Activated CD8-positive, alpha-beta memory T cell treated with anti-CD3 and anti-CD28 coated beads for 4 hours (primary cell): ENCODE measurements at places on chromosomes 5 and 9.
A peak's percentile ranks its signal among the peaks of the same experiment; 100 is the strongest.

GRCh38 chr5:64826541-64826940 lies 57.8 kb downstream of the CWC27 start:
- DNase-seq = no peak

- no peak for DNase-seq
Observed at GRCh38 chr9:87751868-87752267, 25.9 kb downstream of the CTSL start.

DNA sequence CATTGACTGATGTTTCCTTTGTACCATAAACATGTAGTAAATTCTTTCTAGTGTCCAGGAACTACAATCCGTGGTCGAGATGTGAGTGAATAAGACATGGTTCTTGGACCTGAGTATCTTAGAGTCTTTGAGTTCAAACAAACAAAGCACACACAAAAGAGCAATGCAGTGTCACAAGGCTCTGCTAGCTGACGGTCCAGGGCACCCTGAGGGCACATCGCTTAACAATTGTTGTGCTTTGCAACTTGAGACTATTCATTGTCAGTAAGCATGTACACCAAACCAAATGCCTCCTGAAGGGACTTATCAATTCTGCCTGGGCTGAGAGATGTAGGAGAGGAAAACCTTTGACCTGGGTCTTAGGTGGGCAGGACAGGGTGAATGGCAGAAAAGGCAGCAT lies 84.8 kb downstream of the CAMK4 start:
- no peak for DNase-seq

DNA sequence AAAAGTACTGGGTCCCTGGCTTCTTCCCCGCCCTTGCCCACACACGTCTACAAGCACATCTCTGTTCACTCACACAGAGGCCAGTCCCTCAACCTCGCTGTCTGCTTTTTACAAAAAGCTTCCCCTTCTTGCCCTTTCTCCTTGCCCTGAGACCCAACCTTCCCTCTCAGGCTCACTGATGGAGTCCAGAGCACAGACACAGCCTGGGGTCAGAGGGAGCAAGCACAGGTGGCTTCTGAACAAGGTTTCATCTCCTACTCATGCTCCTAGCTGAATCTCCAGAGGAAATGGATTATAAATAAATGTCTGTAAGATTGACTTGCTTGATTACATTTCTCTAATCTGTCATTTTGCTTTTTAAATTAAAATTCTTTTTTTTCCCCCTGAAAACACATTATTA lies 101.8 kb downstream of the ICE1 start:
- DNase-seq = no peak

DNA sequence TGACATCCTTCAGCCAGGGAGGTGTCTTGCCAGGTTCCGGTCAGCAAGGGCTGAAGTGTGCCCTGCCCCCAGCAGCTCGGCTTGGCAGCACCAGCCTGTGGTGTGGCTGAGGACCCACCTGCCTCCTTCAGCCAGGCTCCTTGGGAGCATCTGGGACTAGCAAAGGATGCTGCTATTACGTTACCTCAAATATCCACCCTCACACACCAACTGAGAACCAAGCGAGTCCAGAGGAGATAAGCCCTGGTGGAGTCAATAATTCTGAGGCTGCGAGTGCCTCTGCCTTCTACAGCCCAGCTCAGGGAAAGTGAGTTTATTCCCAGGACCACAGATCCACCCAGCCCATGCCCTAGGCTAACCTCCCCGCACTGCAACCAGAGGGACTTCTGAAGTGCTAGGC lies 57.1 kb upstream of the FSTL4 start:
- no peak for DNase-seq

DNA sequence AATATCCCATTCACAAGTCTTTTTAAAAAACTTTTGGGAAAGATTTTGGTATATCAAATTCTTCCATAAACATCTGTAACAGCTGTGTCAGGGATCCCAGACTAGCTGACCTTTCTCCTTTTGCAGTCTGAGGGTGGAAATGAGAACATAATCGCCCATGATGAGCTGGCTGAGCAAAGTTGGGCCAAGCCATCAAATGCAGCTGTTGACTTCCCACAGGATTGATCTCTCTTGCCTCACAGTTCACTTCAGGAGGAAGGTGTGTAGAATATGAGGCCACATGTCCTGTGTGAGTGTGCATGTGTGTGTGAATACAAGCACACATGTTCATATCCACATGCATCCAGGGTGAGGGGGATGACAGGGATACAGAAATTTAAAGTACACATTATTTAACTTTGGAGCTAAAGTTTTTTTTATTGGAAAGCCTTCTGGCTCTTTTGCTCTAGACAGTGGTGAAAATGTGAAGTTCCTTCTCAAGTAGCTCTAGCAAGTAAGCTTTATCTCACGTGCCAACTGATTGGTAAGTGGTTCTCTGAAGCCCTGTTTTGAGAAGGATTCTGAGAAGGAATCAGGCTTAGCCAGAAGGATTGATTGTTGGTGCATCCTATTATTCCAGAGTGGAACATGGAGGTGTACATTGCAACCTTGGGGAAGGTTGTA lies 468.8 kb upstream of the DMAC1 start:
- DNase-seq = no peak

DNA sequence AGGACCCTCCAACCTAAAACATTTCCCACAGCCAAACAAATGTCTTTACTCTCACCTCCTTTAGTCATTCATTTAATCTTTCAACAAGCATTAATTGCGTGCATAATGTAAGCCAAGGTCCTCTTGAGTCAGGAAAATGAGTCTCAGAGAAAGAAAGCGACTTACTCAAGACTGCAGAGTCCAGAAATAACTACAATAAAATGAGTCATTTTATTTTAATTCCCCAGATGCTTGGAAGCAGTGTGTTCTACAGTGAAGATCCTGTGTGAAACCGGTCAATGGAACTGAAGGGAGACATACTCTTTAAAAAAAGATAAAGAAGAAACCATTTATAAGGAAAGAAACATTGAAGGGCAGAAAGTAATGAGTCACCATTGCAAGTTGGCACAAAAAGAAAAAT lies 513.7 kb downstream of the CDK5RAP2 start:
- DNase-seq = no peak

DNA sequence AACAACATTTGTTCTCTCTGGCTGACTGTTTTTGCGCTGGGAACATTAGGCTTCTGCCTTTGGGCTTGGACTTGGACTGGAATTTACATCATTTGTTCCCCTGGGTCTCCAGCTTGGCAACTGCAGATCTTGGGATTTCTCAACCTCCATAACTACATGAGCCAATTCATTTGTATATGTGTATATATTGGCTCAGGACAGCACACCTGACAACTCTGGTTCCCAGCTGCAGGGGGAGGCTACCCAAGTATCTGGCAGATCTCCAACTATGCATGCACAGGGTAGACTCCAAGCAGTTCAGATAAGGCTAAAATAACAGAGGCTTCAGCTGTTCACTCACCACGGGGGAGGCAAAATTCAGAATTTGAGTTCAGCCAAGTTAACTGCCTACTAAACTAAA lies 31.6 kb upstream of the F2RL1 start:
- no peak for DNase-seq

- DNase-seq = peak; percentile 48
Observed at GRCh38 chr5:134131165-134131564, 16.7 kb downstream of the TCF7 start.

DNA sequence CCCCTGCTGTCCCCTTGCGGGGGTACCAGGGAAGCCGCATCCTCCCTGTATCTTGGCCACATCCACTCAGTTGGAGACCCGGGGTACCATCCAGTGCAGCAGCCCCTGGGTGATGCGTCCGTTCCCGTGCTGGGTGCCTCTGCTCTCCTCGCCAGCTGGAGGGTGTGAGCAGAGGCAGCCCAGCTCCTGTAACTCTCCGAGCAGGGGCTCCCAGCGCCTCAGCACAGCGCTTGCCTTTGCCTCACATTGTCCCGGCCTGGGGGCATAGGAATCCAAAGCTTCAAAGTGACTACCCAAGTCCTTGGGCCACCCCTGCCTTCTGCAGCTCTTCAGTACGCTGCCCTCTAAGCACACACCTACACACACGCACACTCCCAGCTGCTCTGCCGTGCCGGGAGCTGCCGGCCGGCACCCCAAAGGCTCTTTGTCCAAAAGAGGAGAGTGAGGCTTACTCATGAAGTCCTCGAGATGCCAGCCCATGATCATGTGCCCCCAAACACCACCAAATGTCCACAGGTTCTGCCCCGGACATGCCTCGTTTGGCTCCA lies 733 bp downstream of the ANGPTL2 start:
- no peak for DNase-seq

- no peak for DNase-seq
Observed at GRCh38 chr5:51471630-51472029, 88.4 kb downstream of the ISL1 start.

GRCh38 chr9:99039505-99040182 lies 65.3 kb upstream of the TGFBR1 start:
- no peak for DNase-seq

DNA sequence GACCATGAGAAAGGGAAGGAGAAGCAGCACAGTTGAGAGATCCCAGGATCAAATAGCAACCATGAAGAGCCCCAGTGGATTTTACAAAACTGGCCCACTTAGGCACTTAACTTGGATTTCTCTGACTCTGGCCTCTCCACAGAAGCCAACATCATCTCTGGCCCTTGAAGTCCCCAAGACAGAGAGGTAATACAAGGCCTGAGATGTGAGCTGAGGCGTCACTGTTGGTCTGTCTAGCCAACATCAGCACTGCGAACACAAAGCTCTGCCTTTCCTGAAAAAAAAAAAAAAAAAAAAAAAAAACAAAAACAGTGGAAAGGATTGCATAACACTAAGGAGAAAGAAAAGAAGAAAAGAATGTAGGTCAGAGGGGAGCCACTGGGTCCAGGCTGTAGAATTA lies 378.3 kb downstream of the BRINP1 start:
- DNase-seq = no peak

DNA sequence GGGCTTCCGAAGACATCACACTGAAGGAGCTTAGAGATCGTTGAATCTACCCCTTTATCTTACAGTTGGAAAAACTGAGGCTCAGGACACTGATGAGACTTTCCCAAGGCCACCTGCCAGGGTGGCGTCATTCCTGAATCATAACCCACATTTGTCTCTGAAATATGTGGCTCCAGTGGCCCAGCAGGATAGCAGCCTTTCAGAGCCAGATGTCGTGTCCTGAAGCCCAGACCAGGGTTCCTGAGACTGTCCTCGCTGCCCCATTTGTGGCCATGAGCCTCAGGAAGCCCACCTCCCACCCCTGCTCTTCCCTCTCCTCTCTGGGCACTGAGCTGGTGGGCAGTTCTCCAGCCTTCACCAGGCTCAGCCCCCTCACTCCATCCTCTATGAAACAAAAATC lies 2.4 kb downstream of the HMCN2 start:
- no peak for DNase-seq

DNA sequence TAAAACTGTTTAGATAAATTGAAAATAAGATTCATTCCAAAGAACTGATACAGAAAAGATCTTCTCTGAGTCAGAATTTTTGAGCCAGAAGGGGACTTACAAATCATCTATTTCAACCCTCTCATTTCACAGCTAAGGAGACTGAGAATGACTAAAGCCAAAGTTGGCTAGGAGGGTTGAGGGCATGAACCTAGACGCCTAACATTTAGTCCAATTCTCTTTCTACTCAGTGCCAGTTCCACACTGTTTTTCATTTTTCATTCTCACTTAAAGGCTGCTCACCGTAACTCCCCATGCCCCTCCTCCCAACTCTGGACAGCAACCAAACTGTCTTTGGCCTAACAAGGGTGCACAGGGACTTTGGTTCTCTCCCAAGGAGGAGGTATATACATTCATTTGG lies 364.0 kb downstream of the NDUFS4 start:
- no peak for DNase-seq

DNA sequence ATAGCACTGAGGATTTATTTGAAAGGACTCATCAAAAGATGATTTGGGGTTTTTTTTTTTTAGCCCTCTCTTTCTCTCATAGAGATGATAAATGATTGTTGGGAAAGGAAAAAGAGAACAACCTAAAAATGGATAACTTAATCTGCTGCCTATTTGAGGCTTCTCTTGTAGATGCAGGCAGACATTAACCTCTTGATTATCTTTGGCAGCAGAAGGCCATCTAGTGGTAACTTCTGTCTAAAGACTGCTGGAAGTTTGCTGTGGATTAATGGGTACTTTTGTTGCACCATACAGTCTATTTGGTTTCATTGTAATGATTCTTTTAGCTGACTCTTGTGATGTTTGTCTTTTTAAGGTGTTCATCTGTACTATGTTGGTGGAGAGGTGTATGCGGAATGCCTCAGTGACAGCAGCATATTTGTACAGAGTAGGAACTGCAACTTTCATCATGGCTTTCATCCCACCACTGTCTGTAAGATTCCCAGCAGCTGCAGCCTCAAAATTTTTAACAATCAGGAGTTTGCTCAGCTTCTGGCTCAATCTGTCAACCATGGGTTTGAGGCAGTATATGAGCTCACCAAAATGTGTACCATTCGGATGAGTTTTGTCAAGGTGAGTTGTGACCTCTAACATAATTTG lies 18.8 kb downstream of the SMIM32 start:
- DNase-seq = no peak

DNA sequence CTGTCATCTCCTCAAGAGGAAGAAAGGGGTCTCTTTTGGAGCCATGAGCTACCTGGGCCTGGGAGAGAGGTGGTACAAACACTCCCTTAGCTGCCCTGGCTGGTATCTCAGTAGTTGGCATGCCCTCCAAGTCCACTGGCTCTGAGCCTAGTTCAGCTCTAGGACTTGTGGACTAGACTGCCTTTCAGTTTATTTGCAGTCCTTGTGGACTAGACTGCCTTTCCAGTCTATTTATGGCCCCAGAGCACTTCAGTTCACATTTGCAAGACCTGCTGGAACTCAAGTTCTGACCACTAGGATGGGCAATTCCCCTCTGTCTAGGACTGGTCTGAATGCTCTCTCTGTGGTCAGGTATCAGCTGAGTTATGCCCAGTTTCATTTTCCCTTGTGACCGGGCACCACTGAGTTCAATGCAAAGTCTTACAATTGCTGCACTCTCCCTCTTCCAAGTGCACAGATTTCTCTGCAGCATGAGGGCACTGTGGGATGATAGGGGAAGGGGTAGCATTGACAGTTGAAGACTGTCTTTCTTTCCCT lies 1019.0 kb downstream of the TAF11L14 start:
- no peak for DNase-seq

DNA sequence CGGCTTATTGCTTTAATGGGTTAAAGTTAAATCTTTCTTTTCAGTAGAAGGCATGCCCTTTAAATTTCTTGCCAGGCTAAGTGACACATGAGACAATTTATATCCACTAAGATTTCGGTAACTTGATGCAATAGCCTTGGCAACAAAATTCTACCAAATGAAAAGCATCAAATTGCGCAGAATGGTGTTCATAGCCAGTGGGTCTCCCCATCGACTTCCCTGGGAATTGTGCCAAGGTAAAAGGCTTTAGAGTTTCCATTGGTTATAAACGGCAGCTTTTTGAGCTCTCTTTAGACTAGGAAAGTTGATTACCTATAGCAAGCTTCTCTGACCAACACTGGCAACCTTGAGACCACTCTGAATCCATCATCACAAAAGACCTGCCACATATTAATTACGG lies 358.4 kb downstream of the ARRDC3 start:
- no peak for DNase-seq

DNA sequence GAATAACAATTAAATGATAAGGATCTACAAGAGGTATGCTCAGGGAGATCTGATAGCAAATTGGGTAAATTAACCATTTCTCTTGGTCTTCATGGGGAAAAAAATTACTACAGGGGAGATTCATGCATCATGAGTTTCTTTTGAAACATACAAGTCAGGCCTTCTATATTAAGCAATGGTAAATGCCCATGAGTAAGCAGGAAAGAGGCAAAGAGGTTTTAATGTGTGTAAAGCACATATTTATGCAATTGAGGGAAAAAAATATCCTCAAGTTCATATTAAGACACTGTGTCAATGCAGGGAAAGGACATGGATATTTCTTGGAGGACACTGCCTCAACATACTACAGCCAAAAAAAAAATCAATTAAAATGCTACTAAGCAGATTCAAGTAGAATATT lies 73.4 kb upstream of the NR4A3 start:
- DNase-seq = no peak
